ENCODE measurements at places on chromosomes 13 and 19. TPM values are rescaled to one million over a fixed set of nuclear protein-coding genes. Genes with fewer than 3 reads are reported as not detected.

The ZNF121 gene
- total RNA-seq = 36.6 TPM

DNA sequence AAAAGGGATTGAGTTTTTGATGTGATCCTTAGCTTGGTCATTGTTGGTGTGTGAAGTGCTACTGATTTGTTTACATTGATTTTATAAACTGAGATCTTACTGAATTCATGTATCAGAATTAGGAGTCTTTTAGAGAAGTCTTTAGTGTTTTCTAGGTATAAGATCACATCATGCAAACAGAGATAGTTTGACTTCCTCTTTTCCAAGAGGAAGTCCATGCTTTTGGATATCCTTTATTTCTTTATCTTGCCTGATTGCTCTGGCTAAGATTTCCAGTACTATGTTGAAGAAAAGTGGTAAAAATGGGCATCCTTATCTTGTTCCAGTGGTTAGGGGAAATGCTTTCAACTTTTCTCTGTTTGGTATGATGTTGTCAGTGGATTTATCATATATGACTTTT, 561.2 kb upstream of the SLITRK1 start:
- no peaks in the 10 kb centered on the region for H3K36me3 ChIP-seq
- H3K4me1 ChIP-seq = no peaks in the 10 kb centered on the region
- H3K27ac ChIP-seq = no peak overlapping the region
- no peaks in the 10 kb centered on the region for H3K27me3 ChIP-seq
- H3K4me3 ChIP-seq = no peak overlapping the region
- DNase-seq = no peak

The HSD17B14 gene
- 0.44 TPM for total RNA-seq

- no peak overlapping the region for H3K4me3 ChIP-seq
- DNase-seq = no peak
- H3K27me3 ChIP-seq = peaks cover 10% of the 10 kb centered on the region
- no peaks in the 10 kb centered on the region for H3K36me3 ChIP-seq
These were observed 157.8 kb downstream of the NALCN start for GRCh38 chr13:101258509-101258908.

GRCh38 chr19:53424968-53425597, 6.7 kb upstream of the ZNF761 start:
- H3K4me3 ChIP-seq = no peak overlapping the region
- no peak overlapping the region for H3K27ac ChIP-seq
- peak; percentile 49 for DNase-seq
- no peaks in the 10 kb centered on the region for H3K27me3 ChIP-seq

All from T-helper 17 cell (primary cell).